ENCODE measurements at places on chromosomes 13 and 19.

DNA sequence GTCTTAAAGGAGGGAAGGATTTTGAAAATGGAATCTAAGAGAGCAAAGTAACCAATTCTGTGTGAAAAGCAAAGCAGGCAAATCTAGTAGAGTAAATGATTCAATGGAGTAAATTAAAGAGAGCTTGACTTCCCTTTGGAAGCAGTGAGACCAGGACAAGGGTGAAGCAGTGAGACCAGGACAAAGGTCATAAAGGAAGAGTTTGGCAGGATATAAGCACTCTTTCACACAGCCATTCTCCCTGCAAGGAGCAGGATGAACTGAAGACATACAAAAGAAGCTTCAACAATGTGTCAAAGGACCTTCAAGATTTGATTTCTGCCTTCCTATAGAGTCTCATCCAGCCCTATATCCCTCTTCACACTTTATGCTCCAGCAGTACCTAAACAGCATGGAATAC lies 123.8 kb downstream of the ENOX1 start:
- DNase-seq = no peak

DNA sequence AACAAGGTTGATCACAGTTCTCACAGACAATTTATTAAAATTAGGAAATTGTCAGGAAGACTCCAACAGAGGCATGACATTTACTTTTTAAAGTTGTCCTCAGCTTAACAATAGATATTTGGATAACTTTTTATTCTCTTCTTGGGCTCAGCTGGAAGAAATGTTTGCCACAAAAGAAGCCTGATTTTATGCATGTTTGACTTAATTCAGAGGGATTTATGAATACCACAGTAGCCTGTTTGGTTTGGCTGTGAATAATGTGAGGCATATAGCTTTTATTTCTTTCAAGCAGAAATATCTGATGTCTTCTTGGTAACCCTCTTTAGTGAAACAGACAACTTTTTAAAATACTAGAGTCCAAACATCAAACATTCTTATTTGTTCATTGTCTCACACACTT lies 1464.5 kb upstream of the SLC10A2 start:
- DNase-seq = no peak

DNA sequence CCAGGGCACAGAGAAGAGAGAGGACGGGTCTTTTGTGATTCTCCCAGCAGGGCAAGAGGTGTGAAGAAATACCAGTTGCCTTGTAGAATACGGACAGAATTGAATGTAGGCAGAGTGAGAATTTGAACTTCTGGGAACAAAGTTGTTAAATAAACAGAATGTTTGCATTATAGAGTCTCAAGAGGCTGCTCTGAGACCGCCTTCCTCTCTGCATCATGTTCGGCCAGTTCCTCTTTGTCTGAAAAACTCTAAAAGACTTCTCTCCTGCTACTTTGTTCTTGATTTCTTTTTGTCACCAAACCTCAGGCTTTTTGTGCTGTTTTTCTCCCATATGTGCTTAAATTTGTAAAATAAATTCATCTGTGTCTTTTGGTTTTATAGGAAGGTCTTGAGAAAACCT lies 256.4 kb downstream of the DLEU7 start:
- DNase-seq = no peak

DNA sequence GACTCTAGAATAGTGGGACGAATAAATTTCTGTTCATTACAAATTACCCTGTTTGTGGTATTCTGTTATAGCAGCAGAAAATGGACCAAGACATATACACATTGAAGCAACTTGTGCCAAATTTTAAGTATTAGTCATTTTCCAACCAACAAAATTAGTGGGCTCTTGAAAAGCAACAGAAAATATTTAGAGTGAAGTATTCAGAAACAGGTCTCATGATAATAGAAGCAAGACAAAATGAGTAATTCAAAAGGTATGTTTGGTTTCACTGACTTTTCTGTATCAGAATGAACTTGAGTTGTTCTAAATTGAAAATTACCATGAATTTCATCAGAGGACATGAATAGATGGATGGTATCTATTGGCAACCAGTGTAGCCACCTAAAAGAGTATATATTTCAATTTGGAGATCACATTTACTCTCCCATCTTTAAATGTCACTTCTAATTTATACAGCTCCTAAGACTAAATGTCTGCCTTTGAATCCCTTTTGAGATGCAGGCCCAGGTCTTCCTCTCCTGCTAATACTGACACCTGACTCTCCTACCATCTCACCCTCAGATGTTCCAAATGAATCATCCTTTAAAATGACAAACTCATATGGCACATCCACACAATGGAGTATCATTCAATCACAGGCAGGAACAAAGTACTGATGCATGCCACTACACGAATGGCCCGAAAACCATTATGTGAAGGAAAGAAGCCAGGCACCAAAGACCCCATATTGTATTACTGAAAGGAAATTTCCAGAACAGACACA lies 40.7 kb upstream of the DOCK9 start:
- peak; percentile 55 for DNase-seq

- peak; percentile 95 for DNase-seq
Measured at GRCh38 chr13:73268306-73268705, 209.5 kb downstream of the KLF5 start.

DNA sequence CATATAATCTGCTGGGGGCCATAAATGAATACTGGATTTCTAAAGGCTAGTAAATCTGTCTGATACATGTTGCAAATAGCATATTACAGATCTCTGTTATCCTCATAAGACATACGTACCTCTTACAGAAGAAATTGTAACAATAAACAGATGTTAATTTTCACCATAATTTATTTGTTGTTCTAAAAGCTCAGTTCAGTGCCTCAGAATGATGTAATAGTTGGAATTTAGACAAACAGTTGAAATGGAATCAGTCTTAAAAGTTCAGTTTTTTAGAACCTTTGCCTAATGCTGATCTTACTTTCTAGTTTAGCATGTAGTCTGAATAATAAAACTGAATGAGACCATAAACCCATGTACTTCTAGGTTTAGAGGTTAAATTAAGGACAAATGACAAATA lies 43.1 kb downstream of the B3GLCT start:
- DNase-seq = no peak

GRCh38 chr19:56217039-56217949 lies 15.2 kb downstream of the ZSCAN5C start:
- peak; percentile 93 for DNase-seq

DNA sequence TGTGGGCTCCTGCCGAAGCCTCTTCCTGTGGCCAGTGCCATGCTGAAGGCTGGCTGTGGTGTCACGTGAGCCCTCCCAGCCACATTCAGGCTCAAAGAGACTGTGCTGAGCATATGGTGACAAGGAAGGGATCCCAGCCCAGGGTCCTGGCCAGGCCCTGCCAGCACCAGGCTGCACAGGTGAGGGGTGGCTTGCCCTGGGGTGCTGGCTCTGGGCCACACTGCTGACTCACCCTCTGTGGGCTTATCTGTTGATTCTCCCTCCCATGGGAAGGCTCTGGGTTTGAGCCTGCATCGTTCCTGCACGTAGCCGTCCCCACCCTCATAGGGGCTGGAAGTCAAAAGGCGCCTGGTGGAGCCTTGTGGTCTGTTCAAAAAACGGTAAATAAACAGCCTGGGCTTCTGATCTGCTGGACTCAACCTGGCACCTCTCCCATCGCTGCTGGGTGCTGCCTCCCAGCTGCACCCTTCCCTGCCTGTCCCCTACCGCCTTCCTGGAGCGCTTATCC lies 31.1 kb downstream of the DNM2 start:
- DNase-seq = peak; percentile 66

- DNase-seq = no peak
Measured at GRCh38 chr19:18149596-18149975, 3.4 kb upstream of the PIK3R2 start.

- no peak for DNase-seq
Measured at GRCh38 chr13:42653679-42654078, 79.7 kb downstream of the TNFSF11 start.

DNA sequence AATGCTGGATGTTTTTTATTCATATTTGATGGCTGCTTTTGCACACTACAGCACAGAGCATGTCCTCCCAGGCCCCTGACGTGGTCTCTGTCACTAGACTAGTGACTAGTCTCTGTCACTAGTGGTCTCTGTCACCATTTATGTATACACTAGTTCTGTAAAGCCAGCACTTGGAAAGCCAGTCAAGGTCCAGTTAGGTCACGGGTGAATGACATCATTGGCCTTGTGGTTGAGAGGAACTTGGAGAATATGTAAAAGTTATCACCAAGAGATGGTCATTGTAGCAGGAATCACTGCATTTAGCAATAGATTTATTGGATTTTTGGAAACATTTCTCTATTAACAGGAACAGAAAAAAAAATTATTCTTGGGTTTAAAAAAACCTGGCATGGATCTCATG lies 72.9 kb downstream of the SHISA2 start:
- DNase-seq = no peak

- DNase-seq = no peak
Measured at GRCh38 chr19:48258350-48258749, 2.6 kb upstream of the CARD8 start.

- DNase-seq = no peak
Measured at GRCh38 chr13:51689663-51689996, 105.4 kb downstream of the WDFY2 start.

DNA sequence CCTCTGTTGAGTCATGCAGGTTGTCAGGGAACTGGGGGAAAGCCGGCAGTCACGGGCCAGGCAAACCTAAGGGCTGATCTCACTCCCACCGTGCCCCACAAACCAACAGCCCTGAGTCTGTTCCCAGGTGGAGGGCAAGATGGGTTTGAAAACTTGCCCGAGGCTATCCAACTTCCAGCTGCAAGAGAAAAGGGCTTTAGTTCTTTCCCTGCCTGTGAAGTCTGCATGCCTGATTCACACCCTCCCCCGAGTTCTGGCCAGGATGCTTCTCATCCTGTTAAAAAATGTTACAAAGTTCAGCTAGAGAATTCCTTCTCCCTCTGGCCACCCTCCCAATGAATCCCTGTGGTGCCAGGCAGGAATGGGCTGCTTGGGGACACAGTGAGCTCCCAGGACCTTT lies 33.1 kb downstream of the MYO16 start:
- DNase-seq = no peak

GRCh38 chr13:29903996-29904395 lies 53.6 kb upstream of the UBL3 start:
- DNase-seq = no peak

DNA sequence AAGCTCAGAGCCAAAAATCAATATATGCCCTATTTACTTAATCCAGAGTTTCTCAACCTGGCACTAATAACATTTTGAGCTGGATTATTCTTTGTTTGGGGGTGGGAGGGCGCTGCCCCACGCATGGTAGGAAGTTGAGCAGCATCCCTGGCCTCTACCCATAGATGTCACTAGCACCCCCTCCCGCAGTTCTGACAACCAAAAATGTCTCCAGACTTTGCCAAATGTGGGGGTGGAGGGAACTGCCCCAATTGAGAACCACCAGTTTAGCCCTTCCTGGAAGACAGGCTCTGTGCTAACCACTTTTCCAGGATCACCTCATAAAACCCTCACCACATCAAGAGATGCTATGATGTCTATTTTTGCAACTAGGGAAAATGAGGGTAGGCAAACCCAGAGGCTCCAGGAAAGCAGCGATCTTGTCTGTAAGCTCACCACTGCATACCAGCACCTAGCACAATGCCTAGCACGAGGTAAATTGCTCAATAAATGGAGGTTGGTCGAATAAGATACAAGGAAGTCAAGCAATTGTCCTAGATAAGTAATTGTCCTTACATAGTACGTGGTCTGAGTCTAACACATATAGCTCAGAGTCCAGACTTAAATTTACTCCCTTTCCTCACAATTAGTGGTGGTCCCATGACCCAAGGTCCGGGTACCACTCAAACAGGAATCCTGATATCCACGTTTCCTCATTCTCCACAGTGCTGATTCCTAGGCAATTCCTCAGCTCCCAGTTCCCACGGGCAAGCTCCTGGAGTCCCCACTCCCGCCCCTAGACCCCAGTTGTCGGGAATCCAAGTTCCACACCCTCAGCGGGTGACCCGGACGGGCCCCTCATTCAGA lies 892 bp downstream of the TRIR start:
- peak; percentile 46 for DNase-seq

GRCh38 chr13:23512762-23513395 lies 57.3 kb upstream of the TNFRSF19 start:
- no peak for DNase-seq

DNA sequence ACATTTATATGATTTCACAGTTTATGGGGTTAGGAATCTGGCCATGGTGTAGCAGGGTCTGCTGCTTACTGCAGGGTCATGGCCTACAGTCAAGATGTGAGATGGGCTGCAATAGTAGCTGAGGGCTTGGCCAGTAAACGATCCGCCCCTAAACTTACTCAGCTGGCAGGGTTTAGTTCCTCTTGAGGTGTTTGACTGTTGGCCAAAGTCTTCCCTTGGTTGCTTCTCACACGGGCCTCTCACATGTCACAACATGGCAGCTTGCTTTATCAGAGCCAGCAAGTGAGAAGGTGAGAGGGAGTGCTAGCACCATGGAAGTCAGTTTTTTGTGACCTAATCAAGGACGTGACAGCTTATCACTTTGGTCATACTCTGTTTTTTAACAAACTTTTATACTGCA lies 77.1 kb downstream of the DNAJC3 start:
- peak; percentile 32 for DNase-seq
